ENCODE measurements at places on chromosomes 2 and 18.

GRCh38 chr2:236646441-236646840, 76.8 kb downstream of the ACKR3 start:
- DNase-seq: no peak

GRCh38 chr2:67660871-67661270, 263.7 kb downstream of the ETAA1 start:
- DNase-seq: no peak

GRCh38 chr2:27652790-27653189, 10.6 kb downstream of the SUPT7L start:
- no peak for DNase-seq

DNA sequence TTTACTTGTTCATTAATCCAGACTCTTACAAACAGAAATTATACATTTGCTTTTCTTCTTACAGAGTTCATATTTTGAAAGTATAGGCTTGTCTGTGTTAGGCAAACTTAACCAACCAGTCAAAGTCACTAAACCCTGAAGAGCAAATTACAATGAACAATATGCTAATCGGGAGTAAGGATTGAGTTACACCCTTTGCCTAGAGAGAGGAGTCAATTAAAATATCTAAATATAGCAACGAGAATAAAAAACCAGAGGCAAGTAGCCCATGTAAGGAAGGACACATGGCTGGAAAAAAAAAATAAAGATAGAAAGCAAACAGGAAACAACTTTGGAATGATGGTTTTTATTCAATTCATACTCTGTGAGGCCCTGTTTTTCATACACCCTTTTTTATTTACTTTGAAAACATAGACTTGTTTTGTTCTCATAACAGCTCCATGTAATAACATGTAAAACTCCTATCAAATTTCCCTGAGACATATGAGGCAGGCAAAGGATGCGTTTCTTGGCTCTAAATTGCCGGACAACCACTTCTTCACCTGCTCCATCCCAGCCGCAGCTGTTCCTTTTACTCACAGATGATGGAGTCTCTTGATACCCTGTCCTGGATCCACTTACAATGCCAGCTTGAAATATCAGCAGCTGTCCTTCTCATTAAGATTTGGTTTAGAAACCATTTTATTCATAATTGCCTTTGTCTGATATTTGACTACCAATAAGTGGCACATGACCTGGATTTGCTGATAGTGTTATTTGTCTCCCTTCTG, 767.7 kb upstream of the GCFC2 start:
- DNase-seq: no peak

GRCh38 chr2:180291060-180291459, 284.0 kb upstream of the CWC22 start:
- DNase-seq: peak; percentile 50

GRCh38 chr2:109162999-109163398, 34.0 kb downstream of the SH3RF3 start:
- no peak for DNase-seq

- no peak for DNase-seq
These were observed 50.0 kb downstream of the TRPM8 start for GRCh38 chr2:233967164-233967563.

DNA sequence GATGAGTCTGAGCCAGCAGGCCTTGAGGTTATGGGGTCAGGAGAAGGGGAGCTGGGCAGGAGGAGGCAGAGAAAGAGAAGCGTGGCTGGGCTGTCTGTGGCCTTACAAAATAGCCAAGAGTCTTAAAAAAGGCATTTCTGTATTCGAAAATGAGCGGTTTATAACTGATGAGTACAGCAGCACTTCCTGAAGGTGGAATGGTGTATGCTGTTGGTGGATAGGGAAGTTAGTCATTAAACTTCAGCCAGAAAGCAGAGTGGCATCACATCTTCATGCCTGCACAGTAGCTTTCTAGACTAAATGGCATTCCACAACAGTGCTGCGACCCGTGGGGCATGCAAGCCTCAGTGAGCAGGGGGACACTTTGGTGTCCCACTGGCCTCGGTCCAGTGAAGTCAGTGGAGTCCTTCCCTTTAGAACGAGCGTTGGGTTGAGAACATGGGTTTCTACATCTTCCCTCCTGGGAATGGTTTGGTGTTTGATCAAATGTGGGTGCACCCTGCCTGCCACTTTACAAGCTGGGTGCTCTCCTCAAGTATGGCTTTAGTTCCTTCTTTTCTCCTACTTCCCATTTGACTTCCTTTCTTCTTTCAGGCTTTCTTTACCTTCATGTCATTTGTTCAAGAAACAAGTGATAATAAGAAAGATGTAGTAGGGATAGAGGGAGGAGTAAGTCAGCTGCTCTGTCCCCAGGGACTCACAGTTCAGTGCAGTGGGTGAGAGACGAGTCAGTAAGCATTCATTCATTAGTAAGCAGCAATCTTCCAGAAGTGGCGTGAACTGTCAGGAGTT, 96.3 kb downstream of the ARMC9 start:
- DNase-seq: no peak

DNA sequence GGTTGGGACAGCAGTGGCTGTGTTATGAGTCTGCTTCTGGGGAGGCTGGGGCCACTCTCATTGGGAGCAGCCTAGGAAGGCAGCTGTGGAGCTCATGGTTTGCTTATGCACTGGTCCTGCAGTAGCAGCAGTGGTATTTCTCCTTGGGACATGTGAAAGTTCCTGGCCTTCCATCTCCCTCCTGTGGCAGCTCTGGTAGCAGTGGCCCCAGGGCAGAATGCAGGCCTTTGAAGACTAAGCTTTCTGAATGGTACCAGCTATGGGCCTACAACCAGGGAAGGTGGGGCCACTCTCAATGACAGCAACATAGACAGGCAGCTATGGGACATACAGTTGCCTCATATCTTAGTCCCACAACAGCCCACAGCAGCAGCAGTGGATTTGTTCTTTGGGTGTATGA, 117.3 kb upstream of the VWC2L start:
- no peak for DNase-seq

- no peak for DNase-seq
These were observed 109.4 kb upstream of the TMEM200C start for GRCh38 chr18:6004683-6005082.

DNA sequence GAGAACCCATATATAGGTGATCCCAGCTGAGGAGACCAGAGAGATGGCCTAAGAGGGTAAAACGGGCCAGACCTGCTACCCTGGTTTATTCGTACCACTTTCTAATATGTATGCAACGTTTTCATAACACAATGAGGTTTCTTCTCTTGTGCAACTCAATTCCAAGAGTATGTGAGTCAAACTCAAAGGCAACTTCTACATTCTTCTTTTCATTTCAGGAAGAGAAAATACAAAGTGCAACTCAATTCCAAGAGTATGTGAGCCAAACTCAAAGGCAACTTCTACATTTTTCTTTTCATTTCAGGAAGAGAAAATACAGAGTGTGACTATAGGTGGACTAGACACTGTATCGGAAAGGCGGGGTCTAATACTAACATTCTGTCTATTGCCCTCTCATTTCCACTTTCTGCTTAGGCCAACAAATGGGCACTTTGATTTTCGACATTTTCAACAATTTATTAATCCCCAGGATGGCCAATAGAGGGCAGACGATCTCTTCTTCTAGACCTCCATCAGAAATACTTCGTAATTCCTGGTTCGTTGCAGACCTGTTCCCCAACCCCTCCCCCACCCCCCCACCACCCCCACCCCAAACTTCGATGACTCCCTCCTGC, 3.7 kb upstream of the CRIM1 start:
- peak; percentile 85 for DNase-seq

DNA sequence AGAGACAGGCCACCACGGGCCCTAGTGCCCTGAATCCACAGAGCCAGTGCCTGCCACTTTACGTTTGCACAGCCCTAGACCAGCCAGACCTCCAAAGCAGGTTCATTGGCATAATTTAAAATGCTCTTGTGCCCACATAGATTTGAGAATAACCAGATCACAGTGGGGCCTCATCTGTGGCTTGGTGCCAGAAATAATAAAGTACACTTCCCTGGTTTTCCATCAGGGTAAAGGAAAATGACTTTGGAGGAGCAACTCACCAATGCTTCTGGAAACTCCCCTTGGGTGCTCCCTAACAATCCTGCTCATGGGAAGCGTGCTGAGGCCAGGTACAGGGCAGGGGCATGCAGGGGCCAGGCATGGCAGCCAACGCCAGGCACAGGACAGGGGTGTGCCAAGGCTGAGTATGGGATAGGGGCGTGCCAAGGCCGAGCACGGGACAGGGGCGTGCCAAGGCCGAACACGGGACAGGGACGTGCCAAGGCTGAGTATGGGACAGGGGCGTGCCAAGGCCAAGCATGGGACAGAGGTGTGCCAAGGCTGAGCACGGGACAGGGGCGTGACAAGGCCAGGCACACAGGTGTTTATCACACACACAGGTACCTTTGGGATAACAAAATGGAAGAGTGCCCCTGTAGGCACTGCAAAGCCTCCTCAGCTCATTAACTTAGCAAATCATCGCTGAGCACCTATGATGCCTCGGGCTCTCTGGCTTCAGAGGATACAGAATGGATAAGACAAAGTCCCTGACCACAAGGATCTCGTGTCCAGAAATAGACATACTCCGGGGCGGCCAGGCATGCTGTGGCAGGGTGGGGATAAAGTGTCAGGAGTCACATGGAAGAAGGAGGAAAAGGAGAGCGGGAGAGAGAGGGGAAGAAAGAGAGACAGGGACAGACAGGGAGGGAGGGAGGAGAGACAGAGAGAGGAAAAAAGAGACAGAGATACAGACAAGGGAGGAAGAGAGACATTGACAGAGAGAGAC, 334.7 kb downstream of the EIPR1 start:
- DNase-seq: no peak

Data from adipocyte (in vitro differentiated cells).